ENCODE measurements at places on chromosomes 4 and X. TPM values are rescaled to one million over a fixed set of nuclear protein-coding genes. Genes with fewer than 3 reads are reported as not detected.

The TMPRSS11A gene
- polyA plus RNA-seq: not detected

The TRIML2 gene
- not detected for polyA plus RNA-seq

The SYAP1 gene
- polyA plus RNA-seq: 34.4 TPM

The JCHAIN gene
- 0.54 TPM for polyA plus RNA-seq

The PGRMC2 gene
- polyA plus RNA-seq: 137 TPM

The INPP4B gene
- polyA plus RNA-seq: 10.6 TPM

The UGT2B11 gene
- 1.9 TPM for polyA plus RNA-seq

The NWD2 gene
- 0.15 TPM for polyA plus RNA-seq

The S100G gene
- polyA plus RNA-seq: not detected

The MAGEA3 gene
- polyA plus RNA-seq: not detected

The TCEAL7 gene
- 37.9 TPM for polyA plus RNA-seq

The TSPAN7 gene
- 76.6 TPM for polyA plus RNA-seq
